H1 (cell line): ENCODE measurements at places on chromosomes 6 and 20. TPM values are rescaled to one million over a fixed set of nuclear protein-coding genes. Genes with fewer than 3 reads are reported as not detected.

DNA sequence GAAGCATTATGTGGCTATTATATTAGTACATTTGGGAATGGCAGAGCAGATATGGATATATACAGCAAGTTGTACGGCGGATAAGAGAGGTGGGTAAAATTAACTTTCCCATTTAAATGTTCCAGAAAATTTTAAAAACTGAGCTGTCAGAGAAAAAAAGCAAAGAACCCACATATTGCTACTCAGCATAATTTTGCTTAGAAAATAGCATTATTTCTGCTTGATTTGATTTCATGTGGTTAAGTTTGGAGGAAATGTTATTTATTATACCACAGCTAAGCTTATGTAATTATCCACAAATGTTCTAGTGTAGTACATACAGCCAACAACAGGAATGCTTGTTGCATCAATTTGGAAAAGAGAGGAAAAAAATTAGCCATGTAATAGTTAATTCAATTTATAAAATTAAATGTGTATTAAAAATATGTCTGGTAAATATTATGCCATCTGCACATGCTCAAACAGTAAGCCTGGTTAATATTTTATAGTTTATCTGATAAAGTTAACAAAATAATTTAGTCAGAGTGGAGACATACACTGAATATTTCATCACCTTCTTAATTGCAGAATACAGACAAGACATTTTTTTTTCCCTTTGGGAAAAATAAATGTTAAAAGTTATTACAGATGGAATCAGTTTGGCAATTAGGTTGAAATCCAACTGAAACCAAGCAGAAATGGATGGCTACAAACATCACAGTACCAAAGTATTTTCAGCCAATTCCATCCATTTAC, 172.1 kb upstream of the ID4 start:
- DNase-seq = no peak

DNA sequence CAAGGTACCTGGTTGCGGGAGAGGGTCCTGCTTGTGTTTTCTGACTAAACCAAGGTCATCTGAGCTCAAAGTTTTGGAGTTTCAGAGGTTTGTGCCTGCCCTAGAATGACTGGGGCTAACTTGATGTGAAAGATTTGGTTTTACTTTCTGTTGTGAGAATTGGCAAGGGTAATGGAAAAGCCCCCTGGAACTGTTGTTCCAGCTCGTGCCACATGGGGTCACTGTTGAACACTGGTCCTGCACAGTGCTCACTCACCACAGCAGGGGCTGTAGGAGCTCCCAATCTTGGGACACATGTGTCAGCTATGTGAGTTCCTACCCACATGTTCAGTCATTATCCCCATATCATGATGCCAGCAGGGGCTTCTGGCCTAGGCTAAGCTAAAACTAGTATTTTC, 6.5 kb downstream of the TGM6 start:
- peak; percentile 86 for DNase-seq

The GPSM3 gene
- total RNA-seq = 6.0 and 6.6 TPM in 2 replicates

GRCh38 chr6:151811081-151811480, 3.6 kb downstream of the ESR1 start:
- DNase-seq = no peak

DNA sequence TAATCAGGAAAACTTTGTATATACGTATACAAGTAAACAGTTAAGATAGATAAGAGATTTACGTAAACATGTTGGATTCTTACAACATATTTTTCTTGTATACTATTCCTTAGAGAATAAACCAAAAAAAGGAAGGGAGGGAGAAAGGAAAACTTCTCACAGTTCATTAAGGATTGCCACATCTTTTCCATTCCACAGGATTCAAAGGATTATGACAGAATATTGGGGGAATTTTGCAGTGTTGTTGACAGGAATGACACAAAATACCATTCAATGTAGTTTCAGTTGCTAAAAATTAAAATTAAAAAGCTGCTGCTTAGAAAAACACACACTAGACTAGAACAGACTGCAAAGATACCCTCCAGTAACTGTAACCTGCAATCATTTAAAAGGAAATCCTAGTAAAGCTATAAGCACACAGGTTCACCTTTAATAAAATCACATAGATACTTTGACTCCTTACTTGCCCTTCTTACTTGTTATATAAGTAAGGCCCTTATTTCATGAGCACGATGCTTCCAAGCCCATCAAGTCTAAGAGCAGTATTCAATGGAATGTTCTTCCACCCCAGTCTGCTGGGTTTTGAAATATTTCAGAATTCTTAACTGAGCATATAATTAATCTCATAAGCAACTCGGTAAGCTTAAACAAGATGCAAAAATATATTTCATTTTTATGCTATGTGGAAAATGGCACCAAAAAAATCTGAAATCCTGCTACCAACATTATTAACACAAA, 107.8 kb downstream of the SMLR1 start:
- no peak for DNase-seq

The PRDM1 gene
- total RNA-seq = 0.74 and 1.1 TPM in 2 replicates

DNA sequence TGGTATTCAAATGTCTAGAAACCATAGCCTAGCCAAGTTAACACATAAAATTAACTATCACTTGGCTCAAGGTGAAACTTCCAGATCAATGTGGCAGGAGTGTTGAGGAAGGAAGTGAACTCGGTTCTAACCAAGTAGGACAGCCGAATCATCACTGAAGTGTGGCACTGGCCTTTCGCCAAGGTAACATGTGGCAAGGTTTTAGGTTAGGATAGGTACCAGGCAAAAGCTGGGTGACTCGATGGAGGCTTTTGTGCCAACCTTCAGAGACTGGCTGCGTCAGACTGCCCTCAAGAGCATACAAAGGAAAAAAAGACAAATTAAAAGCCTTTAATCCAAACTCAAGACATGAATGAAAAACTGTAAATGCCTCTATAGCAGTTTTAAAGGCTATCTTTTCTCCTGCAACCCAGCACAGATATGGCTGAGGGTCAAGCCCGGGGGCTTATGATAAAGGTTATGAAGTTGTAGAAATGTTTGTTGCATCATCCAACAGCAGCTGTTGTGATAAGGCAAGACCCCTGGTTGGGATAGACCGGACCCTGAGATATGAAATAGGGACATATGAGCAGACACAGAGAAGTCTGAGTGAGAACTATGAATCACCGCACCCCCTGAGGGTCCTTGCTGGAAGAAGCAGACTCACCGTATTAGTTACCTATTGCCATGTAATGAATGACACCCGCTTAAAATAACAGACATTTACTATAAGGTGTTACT, 11.9 kb downstream of the PSMB9 start:
- DNase-seq = no peak

- no peak for DNase-seq
Measured at GRCh38 chr6:130740308-130740707, 86.9 kb upstream of the SMLR1 start.

DNA sequence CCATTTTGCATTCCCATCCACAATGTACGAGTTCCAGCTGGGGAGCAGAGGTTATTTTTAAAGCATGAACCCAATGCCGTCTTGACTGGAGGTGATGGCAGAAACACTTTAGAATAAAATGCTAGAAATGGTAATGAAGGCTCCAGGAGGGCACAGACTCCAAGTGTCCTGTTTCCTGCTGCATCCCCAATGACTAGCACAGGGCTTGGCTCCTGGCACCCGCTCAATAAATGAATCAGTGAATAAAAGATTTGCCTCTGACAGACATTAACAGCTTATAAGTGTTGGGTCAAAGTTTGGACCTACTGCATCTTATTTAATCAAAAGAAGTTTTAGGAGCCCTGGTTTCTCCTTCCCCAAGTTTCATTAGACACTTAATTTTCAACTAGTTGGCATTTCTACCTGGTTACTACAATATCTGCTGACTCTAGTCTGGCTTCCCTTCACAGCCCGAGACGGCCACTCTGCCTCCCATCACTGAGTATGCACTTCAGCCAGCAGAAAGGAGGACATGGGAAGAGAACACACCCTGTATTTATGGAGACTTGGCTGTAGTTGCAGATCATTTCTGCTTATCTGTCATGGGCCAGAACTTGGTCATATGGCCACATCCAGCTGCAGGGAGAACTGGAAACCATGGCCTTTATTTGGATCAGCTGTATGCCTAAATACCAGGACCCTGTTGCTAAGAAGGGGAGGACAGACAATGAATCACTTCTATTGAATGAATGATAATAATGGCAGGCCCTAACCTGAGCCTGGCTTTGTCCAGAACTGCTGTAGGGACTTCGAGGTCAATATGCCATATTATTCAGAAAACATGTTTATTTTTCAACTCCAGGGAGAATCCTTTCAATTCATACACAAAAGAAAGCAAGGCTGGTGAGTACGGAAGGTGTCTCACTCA, 63.1 kb downstream of the TTI1 start:
- peak; percentile 11 for DNase-seq

DNA sequence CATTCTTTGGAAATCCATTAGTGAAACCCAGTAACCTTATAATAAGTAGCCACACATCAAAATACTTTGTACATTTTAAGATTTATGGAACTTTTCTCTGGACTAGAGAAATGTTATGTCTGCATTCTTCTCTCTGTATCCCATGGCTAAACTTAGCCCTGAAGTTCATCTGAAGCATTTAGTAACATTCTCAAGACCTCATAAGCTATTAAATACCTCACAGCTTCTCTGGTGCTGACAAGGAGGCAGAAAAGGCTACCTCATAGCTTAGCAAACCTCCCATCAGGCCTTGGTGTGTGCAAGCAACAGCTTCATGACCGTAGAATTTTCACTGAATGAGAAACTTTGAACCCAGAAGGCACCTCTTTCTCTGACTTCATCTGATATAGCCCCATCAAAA, 38.9 kb upstream of the HDGFL1 start:
- no peak for DNase-seq

The OXT gene
- not detected in 2 replicates for total RNA-seq

DNA sequence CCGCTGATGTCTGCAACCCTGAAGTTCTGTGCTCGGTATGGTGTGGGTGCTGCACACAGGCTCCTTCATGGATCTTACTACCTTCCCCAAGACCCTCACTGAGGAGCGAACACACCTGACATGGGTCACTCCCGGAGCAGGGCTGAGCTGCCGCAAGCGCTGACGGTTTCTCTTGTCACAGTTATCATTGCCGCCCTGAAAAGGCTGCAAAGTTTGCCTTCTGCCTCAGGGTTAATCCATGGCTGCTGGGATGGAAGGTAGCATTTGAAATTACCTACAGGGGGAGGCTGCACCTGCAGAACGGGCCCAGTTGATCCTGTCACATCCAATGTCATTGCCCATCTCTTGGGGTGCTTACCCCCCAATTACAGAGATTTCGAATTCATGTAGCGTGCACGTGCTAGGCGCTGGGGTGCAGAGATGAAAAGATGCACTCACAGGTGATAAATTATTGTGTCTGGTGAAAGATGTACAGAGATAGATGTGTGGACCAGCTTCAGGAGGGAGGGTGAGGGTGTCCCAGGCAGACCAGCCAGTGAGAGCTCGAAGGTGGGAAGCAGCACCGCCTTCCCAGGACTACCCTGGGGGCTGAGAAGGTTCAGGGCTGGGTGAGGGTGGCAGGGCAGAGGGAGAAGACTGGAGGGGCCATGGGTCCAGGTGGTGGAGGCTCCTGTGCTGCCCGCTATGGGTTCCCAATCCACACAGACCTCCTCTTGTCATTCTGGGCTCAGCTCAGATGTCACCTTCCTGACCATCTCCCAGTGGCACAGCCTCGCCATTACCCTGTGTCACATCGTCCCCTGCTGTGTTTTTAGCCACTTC, 120.1 kb downstream of the SYCP2 start:
- DNase-seq = no peak

The LGSN gene
- 0.19 TPM in 1 of 2 replicates, not detected in the other for total RNA-seq

DNA sequence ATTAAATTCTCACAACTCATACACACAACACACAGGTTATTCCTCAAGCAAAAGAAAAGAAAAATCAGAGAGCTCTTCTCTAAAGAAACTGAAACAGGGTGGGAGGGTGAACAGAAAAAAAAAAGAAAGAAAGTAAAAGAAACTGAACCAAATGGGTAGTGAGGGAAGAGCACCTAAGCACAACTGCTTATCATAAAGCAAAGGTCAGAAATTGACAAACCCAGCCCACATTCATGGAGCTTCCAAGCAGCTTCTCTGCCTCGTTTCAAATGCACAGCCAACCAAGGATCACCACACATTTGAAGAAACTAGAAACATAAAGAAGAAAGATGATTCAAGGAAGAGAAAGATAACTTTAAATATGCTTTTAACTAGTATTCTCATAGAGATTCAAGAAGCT, 90.5 kb downstream of the RNGTT start:
- DNase-seq = no peak

DNA sequence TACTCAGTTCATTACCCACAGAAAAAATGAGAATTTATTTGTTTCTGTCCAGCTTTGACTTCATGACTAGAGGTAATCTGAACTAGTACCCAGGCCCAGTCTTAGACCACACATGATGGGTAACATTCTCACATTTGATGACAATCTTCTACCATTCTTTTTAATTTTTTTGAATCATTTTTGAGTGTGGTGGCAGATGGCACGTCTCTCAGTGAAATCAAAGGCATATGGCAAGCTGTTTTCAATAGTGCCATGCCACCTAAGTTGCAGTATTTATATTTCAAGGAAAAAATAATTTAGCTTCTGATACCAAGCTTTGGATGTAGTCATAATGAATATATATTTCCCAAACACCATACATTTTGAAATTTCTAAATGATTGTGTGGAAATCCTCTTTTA, 88.8 kb upstream of the HS3ST5 start:
- no peak for DNase-seq

The PET117 gene
- total RNA-seq = 23.8 and 26.5 TPM in 2 replicates

- no peak for DNase-seq
Measured at GRCh38 chr20:2767768-2768631, 32.4 kb downstream of the CPXM1 start.

GRCh38 chr20:32580970-32581838, 3.9 kb downstream of the NOL4L start:
- DNase-seq = no peak

DNA sequence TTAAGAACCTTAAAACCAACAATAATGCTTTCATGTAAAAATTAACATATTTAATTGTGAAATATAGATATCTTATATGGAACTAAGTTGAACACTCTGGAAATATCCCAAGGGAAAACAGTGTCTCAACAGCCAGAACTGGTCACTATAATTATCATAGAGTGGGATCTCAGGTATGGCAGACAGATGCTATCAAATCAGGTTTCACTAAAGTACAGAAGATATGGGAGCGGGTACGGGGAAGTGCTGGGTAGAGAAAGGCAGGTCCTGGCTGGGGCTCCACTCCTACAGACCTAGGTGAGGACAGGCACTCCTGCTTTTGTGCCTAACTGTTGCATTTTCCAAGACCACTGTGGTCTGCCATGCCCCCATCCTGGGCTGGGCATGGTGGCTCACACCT, 128.2 kb upstream of the BEND3 start:
- no peak for DNase-seq

- DNase-seq = no peak
Measured at GRCh38 chr20:35563834-35564233, 22.0 kb downstream of the ERGIC3 start.

- no peak for DNase-seq
Measured at GRCh38 chr6:144215402-144215931, 65.2 kb downstream of the STX11 start.

The EBF4 gene
- total RNA-seq = 1.2 and 1.6 TPM in 2 replicates

- no peak for DNase-seq
Measured at GRCh38 chr20:22232923-22233322, 351.4 kb downstream of the FOXA2 start.

The TREML2 gene
- 0.09 and 0.11 TPM in 2 replicates for total RNA-seq

- no peak for DNase-seq
Measured at GRCh38 chr20:36507746-36508145, 33.6 kb upstream of the MYL9 start.

The CYP24A1 gene
- not detected in 2 replicates for total RNA-seq
